ENCODE measurements at places on chromosomes 13 and 19.

- DNase-seq: no peak
Observed at GRCh38 chr13:38538422-38538821, 148.5 kb upstream of the FREM2 start.

- DNase-seq: no peak
Observed at GRCh38 chr19:33187183-33187540, 7.0 kb upstream of the LRP3 start.

DNA sequence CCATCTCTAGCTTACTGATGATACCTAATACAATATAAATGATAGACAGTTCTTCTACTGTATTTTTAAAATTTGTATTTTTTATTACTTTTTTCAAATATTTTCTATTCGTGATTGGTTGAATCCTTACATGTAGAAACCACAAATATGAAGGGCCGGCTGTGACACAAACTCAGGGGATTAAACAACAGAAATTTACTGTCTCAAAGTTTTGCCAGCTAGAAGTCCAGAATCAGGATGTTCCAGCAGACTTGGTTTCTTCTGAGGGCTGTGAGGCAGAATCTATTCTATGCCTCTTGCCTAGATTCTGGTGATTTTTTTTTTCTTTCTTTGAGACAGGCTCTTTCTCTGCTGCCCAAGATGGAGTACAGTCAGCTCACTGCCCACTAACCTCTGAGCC, 13.8 kb downstream of the FPR1 start:
- no peak for DNase-seq

DNA sequence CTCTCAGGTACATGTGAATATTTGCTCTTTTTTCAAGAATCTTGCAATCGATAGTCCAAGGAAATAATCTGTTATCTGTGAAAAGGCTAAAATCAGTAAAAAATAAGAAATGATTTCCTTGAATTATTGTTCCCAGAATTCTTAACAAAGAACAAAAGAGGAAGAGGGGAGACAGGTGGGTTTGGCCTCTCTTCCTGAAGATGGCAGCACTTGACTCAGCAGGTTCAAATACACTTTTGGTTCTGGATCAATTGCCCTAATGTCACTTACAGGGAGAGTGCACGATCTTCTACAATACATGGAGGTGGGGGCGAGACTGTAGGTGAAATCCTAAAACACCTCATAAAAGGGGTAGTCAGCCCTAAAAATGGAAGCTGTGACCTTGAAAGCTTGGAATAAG, 358.7 kb downstream of the IRS2 start:
- no peak for DNase-seq

DNA sequence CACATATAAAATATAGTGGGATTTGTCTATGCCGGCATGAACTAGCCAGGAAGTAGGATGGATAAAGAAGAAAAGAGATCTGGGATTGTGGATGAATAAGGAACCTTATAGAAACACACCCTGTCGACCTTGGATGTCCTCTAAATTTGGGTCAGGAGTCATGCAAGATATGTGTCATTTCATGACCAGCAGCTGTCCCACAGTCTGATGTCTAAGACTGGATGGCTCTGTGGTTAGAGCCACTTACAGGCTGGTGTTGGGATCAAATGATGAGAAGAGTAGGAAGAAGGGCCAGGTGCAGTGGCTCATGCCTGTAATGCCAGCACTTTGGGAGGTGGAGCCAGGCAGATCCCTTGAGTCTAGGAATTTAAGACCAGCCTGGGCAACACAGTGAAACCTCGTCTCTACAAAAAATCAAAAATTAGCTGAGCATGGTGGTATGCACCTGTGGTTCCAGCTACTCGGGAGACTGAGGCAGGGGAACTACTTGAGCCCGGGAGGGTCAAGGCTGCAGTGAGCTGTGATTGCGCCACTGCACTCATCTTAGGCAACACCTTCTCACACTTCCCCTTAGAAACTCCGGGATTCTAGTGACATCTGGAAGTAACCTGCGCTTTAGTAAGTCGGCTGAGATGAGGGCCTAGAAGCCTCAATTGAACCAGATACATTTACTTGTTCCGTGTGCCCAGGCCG, 30.8 kb downstream of the TMED1 start:
- DNase-seq: no peak

- DNase-seq: no peak
Observed at GRCh38 chr19:55015126-55015525, 22.9 kb downstream of the GP6 start.

DNA sequence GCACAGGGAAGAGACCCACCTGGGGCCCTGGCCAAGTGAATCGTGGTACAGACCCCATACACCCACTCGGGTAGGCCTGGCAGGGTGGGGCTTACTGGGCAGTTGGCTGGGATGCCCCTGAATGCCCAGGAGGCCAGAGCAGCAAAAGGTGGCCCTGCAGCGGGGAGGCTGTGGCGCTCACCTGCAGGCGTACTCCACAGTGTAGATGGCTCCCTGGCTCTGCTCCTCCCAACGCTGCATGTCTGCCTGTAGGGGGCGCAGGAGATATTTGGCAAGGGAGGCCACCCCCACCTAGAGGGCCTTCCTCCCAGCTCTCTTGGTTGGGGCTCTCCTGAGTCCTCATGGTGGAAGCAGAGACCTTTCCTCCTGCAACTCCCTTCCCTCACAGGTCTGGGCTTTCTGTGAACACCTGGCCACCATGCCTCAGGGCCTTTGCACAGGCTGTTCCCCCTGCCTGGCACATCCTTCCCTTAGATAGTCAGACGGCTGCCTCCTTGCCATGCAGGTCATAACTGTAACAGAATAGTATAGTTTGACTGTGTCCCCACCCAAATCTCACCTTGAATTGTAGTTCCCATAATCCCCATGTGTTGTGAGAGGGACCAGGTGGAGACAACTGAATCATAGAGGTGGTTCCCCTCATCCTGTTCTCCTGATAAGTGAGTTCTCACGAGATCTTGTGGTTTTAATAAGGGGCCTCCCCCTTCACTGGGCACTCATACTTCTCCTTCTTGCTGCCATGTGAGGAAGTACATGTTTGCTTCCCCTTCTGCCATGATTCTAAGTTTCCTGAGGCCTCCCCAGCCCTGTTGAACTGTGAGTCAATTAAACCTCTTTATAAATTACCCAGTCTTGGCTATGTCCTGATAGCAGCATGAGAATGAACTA, 5.9 kb downstream of the BORCS8 start:
- DNase-seq: peak; percentile 40

- peak; percentile 44 for DNase-seq
Observed at GRCh38 chr19:10339380-10339960, at the start of gene ICAM3. Gene ICAM3, minus strand, starts transcription at chr19:10339624. Its CDS starts 10 bp downstream, at chr19:10339614.

DNA sequence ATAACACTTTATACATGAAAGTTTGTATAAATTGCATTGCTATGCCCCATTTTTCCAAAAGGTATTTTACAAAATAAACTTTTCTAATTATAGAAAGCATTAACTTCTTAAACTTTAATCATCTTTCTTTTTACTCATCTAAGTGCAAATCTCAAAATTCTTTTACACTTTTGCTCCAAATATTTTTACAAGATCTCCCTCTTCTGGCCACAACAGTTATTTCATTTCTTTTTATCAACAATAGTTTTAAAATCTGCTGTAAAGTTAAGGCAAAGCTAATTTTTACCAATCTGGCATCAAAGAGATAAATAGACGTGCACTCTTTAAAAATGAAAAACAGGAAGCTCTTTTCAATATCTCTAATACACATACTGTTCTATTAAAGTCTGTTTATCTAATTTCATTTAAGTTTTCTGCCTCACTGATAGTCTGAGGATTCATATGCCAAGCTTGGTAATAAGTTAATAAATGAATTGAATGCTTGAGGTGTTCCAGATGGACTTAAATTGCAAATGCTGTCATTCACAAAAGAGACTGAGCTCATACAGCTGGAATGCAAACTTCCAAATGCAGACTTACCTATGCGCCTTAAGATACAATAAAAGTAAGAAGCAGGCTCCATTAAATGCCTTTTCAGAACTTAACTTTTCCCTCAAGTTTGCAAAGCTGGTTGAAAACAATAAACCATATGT, 583.0 kb upstream of the ATXN8OS start:
- peak; percentile 55 for DNase-seq

GRCh38 chr13:20492641-20493040, 33.0 kb downstream of the CRYL1 start:
- DNase-seq: peak; percentile 5

- peak; percentile 78 for DNase-seq
Observed at GRCh38 chr19:54653181-54653809, 9.5 kb upstream of the LILRB4 start.

DNA sequence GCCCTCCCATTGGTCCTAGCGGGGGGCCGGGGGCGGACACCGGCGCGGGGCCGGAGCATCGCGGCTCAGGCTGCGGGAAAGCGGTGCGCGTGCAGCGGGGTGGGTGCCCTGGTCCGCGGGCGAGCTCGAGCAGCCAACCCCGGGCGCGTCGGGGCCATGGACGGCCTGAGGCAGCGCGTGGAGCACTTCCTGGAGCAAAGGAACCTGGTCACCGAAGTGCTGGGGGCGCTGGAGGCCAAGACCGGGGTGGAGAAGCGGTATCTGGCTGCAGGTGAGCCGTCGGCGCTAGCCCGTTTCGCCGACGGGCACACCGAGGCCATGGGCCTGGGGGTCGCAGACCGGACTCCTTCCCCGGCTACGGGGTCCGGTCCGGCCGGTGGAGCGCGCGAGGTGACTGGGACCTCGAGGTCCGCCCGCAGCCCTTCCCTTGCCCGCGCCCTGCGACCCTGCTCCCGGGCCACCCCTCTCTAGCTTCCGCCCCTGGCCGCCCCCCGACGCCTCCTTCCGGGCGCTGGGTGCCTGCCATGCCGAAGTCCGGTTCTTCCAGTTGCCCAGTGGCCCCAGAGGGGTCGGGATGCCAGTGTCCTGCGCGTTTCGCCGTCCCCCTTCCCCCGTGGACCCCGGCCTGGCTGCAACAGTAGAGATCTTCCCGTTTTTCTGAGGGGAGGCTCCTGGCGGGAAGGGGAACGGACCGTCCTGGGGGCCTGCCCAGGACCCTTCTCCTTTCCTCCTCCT, at the start of gene REEP6:
TSS of gene REEP6 (plus strand) at position 68 of the 735 bp plus-strand sequence. CDS start at position 157, 89 bp downstream.
- DNase-seq: no peak

DNA sequence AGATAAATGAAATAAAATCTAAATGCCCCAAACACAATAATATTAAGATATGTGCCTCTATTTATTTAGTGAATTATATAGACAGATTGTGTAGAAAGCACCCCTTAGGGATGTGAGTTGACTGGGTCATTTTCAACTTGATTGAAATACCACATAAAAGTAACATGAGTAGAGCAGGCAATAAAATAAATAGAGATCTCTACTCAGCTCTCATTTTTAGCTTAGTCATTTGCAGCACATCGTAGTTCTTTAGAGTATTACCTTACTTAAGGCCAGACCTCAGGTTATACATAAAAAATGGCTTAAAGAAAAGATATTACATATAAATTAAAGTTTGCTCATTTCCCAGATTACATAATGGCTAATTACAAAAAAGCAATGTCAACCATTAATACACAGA, 1525.6 kb upstream of the PRR20A start:
- no peak for DNase-seq

DNA sequence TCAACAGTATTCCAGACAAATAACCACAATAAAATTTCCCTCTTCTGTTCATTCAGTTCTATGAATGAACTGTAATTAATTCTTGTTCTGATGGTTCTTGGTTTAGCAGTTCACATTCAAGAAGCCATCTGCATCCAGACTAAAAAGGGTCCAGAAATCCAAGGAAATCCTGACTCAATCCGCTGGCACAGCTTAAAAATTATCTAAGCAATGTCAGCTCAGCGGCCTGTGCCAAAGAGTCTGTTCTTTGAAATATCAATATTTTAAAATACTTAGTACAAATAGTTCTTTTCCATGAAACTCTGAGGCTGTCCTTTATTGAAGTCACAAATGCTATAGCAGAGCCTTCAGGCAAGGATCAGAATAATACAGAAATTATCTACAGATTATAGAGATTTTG, 57.2 kb downstream of the DHRS12 start:
- no peak for DNase-seq

DNA sequence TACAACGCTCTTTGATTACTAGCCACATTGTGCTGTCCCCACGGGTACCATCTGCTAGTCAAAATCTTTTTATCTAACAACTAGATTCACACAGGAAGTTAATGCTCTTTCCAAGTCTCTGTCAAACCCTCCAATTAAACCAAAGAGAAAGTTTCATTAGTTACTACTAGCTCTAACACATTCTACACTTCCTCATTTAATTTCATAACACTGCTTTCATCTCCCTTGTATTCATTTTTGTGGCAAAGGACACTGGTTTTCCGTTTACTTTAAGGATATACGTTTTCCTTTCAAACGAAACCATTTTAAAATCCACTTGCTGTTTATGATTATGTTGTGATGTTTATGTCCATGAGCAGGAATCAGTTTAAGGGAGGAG, 5.3 kb downstream of the DYRK1B start:
- DNase-seq: peak; percentile 25

DNA sequence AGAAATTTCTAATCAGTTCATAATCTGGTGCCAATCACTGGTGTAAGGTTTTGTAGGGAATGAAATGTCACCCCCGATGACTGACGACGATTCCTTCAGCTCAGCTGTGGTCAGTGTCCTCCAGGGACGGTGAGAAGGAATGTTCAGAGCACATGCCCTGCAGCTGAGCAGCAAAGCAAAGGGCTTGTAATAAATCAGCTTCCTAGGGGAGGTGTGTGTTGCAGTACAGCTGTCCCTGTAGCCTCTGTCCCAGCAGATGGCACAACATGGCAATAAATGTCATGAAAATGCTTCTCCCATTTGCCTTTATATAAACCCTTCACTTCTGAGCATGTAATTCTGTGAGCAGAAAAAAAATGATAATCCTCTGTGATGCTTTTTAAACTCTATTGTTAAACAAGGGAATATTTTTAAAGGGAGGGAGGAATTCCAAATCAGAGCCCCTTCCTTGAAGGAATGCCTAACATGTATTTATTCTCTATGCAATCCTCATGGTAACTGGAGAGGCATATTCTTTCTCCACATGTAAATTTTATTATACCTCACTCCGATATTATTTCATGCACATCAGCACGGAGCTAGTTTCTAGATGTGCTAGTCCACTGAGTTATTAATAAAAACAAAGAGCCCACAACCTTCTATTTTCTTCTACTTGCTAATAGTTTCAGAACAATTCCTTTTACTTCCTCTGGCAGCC, 102.5 kb downstream of the FAM216B start:
- DNase-seq: no peak

DNA sequence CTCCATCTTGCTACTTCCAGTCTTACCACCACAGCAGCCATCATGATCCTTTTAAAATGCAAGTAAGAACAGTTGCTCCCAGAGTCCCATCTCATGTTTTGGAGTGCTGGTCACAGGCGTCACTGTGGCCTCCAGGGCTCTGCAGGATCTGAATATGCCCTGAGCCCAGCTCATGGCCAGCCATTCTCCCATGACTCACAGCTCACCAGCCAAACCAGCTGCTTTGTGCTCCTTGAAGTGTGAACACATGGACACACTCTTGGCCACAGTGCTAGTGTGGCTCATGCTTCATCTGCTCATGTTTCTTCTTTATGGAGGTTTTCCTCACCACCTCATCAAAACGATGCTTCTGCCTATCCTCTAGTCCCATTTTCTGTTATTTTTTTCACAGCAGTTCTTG, 466.5 kb downstream of the UQCRFS1 start:
- DNase-seq: no peak

GRCh38 chr19:18596752-18597157, 8.2 kb downstream of the REX1BD start:
- DNase-seq: peak; percentile 35

Measured in Kasumi-1 (cell line).